H4 (cell line): ENCODE measurements at places on chromosomes 4 and X. TPM values are rescaled to one million over a fixed set of nuclear protein-coding genes. Genes with fewer than 3 reads are reported as not detected.

DNA sequence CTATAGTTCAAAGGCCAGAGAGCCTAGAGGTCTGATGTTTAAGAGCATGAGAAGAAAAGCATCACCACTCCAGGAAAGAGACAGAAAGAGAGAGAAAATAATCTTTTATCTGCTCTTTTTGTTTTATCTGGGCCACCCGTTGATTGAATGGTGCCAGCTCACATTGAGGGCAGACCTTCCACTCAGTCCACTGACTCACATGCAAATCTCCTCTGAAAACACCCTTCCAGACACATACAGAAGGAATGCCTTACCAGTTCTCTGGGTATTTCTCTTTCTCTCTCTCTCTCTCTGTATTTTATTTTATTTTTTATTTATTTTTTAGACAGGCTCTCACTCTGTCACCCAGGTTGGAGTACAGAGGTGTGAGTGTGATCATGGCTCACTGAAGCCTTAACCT, 252.5 kb downstream of the DTHD1 start:
- DNase-seq = no peak

TBL1X gene
- 15.7 and 16.4 TPM in 2 replicates for total RNA-seq

SHROOM4 gene
- total RNA-seq = 0.08 and 0.19 TPM in 2 replicates

- DNase-seq = no peak
Observed at GRCh38 chr4:151879705-151880445, 119.1 kb upstream of the GATB start.

DNA sequence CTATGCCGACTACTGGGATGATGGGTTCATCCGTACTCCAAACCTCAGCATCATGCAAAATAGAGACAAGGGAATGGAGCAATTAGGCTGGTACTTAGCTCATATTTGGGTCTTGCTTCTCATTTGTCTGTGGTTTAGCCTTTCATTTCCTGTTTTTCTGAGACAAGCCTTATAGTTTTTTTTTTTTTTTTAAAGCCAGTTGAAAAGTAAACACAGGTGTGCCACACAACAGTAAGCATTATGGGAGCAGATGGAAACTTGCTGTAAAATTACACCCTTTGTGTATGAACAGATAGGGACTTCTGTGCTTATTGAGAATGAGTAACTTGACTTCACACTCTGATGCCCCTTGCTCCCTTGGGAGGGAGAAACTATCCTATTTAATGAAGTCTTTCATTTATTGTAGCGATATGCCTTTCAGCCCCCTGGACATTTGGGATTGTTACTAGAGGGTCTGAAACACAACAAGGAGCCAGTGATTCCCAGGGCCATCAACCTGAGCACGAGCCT, 13.7 kb downstream of the RASSF6 start:
- DNase-seq = peak; percentile 31

DNA sequence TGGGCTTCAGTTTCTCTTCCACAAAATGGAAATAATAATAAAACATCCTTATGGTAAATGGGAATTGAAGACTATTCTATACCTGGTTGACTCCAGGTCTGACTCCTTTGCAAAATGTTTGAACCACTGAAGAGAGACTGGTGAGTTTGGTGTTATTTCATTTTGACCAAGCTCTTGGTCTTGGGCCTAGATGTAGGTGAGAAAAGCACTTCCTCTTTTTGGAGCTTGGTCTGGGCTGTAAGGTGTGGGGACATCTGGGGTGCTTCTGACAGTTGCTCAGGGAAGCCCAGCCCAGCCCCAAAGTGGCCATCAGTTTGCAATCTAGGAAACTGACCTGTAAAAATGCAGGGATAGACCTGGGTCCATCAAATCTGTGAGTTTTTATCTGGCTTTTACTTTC, 26.8 kb upstream of the SOD3 start:
- DNase-seq = no peak

DNA sequence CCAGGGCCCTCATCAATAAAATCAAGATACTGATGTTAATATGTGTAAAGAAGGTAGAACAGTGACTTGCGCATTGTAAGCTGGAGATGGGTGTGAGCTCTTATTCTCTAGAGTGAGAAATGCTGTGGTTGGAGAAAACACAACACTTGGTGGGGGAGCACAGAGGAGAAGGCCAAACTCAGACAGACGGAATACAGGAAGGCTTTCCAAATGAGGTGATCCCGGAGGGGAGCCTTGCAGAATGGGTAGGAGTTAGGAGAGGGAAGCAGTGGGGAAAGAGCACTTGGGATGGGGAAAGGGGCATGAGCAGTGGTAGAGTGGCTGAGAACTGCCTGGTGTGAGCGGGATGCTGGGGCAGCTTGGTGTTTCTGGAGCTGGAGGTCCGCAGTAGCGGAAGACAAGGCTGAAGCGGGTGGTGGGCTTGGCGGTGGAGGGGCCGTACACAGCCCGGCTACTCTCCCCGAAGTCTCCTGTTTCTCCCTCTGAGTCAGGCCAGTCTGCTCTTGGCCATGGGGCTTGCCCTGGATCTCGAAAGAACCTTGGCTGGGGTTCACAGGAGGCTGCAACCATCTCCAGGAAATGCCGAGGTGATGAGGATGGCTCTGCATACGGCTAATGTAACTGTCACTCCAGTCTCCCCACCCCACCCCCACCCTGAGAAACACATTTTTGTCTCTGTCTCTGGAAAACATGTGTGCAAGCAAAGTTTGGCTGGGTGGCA, 11.3 kb upstream of the PLAC1 start:
- peak; percentile 42 for DNase-seq

DNA sequence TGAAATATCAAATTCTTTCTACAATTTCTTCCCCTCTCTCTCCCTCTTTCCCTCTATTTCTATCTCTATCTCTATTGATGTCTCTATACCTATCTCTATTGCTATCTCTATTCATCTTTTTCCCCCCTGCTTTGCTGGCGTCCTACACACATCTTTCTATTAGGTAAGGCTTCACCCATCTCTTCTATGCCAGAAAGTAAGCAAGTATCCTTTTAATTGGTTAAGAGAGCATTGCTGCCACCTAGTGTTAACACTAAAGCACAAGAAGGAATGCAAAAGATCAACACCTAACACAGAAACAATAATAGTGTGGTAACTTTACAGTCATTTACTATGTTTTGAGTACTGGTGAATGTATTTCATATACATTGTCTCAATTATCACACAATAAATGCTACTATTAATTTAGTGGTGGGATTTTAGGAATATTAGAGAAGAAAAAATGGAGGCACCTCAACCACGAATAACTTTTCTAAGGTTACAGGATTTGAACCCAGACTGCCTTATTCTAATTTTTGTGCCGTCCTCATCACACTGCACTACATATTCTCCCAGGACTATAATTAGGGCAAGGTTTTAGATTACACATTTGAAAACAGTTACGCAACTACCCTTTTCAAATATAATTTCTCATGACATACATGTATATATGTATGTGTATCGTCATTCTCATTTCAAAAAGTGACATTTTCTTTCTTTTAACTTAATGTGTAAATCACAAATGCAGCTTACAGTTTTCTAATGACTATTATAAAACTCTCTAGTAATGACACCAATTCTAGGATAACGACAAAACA, 3.7 kb upstream of the C4orf36 start:
- peak; percentile 82 for DNase-seq

ALG13 gene
- 47.8 and 55.8 TPM in 2 replicates for total RNA-seq

GPAT3 gene
- 65.1 and 69.7 TPM in 2 replicates for total RNA-seq

DNA sequence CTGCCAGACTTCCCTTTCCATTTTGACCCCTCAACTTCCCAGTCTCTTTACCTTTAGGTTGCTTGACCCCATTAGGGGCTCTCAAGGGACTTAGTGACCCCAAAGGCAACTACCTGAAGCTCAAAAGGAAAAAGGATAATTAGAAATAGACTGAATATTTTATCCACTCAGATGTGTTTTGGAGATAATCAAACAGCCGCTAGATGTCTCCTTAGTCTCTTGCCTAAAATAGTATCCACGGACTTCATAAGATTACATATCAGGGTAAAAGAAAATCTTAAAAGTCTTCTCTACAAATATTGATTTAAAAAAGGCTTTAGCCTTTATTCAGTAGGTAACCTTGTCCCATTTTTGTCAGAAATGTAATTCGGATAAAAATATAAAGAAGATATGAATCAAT, 21.0 kb upstream of the RHOXF2 start:
- no peak for DNase-seq

ODAPH gene
- total RNA-seq = 0.12 and 0.19 TPM in 2 replicates

DNA sequence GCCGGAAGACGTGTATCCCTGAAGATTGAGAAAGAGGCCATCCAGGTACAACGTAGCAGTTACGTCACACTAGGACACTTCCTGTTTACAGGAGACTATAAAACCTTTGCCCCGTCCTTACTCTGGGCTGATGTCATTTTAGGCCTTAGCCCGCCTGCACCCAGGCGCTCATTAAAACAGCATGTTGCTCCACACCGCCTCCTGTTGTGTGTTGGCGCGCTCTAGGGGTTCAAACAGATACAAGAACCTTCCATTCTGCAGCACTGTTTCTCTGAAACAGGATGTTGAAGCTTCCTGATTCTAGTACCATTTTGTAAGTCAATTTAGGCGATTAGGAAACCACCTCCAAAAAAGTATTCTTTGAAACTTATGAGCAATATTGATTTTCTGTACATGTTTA, 722.1 kb downstream of the PCDH7 start:
- no peak for DNase-seq

DNA sequence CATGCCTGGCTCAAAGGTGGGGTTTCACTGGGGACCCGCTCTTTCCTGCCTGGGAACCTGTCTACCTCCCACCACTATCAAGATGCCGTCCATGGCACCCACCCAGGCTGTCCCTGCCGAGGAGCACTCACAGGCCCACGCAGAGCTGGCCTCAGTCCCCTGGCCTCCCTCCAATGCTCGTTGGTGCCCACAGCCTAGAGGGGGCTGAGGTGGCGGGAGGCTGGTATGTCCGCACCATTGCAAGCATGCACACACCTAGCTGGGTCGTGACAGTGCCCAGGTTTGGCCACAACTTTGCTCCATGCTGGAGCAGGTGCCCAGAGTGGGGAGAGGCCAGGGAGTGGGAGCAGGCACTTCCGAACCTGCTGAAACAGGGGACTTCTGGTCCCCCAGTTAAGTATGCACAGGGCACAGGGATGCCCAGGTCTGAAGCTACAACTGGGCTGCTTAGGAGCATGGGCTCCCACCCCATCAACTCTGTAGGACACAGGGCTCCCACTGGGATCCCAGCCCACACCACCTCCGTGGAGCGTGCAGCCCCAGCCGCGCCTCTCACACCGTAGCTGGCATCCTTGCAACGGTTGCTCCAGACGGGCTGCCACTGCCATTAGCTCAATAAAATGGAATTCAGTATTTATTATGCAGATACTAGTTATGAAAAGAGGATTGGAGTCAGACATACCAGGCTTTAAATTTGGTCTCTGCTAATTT, 1376.1 kb upstream of the TENM3 start:
- DNase-seq = no peak

DNA sequence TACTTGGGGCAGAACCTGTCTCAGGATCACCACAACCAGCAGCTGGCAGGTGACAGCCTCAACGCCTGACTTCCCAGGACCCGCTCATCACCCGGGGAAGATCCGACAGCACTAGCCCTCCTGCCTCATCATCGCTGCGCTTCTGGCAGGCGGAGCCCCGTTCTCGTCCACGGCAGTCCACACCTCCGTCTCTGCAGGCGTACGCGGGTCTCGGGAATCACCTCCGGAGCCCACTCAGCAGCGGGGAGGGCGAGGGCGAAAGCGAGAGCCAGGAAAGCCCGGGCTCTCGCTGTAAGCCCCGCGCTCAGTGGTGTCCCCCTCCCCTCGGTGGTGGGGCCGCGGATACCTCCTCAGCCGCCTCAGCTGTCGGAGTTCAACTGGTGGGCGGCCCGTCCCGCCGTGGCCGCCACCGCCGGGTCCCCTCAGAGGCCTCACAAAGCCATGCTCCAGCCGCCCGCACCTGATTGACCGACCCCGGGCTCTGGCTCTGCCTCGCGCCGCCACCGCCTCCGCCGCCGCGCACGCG, 518 bp upstream of the CNKSR2 start:
- DNase-seq = no peak

ATP2B3 gene
- not detected in 2 replicates for total RNA-seq

DNA sequence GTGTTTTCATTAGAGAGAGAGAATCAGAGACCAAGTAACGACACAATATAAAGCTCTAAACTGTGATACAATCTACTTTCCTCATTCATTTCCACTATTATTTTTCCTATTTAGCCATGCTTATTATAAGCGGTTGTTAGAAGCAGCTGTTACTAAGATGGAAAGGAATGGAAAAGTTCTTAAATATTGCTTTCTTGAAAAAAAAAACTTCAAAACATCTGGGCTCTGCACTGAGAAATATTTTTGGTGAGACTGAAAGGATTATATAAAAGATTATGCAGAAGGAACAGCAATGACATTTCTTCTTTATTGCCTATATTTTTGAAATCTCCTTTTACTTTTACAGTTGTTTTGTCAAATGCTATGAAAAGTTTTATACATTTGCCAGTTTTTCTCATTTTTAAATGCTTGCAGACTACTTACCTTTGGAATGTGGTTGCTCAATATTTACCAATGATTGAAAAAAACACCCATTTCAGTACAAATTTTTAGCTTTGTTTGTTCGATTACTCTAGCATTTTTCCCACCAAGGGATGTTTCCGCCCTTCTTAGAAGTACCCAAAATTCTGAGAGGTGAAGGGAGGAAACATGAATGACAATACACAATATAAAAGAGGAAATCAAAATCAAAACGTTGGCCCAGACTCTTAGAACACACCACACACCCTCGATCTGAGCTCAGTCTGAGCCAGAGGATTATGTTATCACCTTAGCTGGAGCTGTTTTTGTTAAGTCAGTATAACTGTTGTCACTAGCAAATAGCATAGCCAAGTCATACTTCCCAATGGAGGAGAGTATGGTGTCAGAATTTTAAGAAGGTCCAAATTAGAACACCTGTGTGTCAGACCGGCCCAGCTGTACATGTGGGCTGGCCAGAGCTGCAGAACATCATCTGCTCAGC, 18.4 kb downstream of the DKK2 start:
- no peak for DNase-seq
